ENCODE measurements at places on chromosomes 3 and 15. TPM values are rescaled to one million over a fixed set of nuclear protein-coding genes. Genes with fewer than 3 reads are reported as not detected.
A peak's percentile ranks its signal among the peaks of the same experiment; 100 is the strongest.

OXTR gene
- 0.94 TPM for total RNA-seq

AADACL2 gene
- not detected for total RNA-seq

CCDC13 gene
- 3.6 TPM for total RNA-seq

NANOGP8 gene
- total RNA-seq: not detected

GRCh38 chr3:44065311-44066094, 176.2 kb upstream of the TOPAZ1 start:
- DNase-seq: no peak

DNA sequence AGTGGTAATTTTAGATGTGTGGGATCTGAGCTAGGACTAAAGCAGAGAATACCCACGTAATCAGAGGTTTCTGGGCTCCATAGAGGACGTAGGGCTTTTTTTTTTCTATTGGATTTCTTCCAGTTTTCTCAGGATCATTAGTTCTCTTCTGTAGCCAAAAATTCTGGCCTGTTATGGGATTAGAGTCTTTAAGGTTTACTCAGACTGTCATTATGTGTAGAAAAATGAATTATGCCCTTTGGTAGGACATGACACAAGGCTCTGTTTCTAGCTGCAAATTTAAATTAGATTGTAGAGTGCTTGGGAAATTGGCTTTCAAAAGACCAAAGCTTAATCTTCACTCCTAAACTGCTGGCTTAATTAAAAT, 1.9 kb downstream of the SETD5 start:
- no peak for DNase-seq

- DNase-seq: peak; percentile 48
Observed at GRCh38 chr15:62390791-62391640, 225.9 kb upstream of the C2CD4B start.

GRCh38 chr3:99939876-99940275, 122.2 kb downstream of the CMSS1 start:
- no peak for DNase-seq

- no peak for DNase-seq
Observed at GRCh38 chr3:195771646-195772300, 40.0 kb downstream of the MUC4 start.

DNA sequence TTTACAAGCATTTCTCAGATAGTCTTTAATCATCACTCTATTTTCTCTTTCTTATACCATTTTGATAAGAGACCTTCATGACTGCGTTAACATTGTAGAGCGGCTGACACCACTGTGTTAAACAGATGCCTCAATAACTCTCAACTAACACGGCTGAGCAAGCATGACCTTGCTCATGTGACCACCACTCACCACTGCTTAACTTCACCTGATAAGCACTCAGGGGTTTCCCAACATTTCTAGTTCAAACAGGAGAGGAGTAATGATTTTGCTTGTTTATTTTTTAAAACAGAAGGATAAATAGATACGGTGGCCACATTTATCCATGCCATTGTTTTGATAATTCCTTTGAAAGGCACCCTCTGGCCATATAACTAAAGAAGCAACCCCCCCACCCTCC, 37.7 kb upstream of the TMEM45A start:
- no peak for DNase-seq

DNA sequence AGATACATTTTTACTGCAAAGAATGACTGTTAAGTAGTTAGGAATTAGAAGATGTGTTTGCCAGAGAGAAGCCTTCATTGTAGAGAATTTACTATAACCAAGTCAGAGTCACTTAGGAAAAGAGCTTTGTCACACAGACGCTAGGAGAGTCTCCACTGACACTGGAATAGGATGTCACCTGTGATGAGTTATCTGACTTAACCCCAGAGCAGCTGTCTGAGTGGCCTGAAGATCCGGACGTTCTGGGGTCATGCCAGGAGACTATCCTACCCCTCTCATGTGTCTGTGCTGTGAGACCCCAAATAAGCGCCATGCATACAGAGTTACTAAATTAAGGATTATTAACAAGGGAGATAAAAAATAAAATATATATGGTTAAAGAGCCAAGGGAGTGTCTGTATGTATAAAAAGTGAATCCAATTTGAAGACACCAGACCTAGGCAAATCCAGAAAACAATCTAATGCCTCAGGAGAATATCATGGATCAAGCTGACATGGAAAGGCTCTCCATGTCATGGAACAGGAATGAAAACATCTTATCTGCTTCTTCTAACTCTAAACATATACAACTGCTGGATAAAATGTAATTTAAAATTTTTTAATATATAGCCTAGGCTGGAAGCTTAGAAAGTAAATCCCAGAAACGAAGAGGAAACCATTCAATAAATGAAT, 43.5 kb downstream of the ITGB5 start:
- DNase-seq: no peak

DNA sequence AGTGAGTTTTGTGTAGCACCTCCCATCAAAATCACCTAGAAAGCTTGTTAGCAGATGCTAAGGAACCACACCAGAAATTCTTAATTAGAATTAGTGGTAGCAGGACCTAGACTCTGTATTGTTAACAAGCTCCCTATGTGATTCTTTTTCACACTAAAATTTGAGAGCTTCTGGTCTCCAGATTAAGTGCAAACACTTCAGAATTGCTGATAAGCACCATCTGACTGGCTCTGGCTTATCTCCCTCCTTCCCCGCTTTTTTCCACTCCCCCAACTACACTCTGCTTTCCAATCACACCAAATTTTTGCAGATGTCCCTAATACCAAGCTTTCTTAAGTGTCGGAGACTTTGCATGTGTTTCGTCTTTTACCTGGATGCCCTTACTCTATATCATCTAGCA, 410.1 kb upstream of the DPH6 start:
- no peak for DNase-seq

DNA sequence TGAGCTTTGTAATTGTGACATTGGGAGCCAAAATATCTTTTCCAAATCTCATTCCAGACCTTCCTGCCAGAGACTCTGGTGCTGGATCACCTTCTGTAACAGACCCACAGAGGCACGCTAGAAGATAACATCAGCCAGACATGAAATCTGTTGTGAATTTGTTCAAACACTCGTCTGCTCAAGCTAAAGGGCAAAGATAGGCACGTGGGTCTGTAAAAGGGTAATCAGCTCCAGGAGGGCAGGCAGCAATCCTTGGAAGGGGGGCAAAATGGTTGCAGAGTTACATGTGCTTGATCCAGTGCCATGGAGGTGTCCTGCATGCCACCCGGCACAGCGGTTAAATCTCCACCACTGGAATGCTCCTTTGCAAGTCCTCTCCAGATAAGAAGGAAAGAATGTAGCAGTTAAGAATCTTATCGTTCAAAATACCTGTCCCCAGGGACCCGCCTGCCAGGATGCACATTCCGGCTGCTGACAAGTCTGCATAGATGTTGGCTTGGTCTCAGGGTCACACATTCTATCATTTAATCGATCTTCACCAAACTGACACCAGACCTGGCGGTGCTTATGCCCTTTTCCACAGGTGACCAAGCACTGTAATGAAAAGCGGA, 74.8 kb downstream of the ADAMTS9 start:
- no peak for DNase-seq

DNA sequence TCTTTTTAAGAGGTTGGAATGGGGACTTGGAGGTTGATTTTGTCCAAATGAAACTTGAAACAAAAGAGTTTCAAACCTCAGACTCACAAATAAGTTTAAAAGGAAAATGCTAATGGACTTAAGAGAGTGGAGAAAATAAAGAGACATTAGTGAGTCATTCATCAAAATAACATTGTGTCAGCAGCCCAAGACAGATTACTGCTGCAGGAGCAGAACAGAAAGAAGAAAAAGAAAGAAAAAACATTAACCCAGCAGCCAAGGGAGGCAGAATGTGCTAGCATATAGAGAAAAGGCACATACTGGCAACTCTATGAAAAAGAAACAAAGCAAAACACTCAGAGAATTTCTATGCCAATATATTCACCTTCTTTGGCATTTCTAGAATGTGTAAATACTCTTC, 42.6 kb downstream of the ADAMTS9 start:
- DNase-seq: no peak

All from occipital lobe (tissue), 3 donors.